D341Med (cell line): ENCODE measurements at places on chromosomes 13 and 19.

GRCh38 chr13:27920677-27921420 lies 1.0 kb downstream of the PDX1 start:
- peak; percentile 42 for DNase-seq

GRCh38 chr13:111483621-111483987 lies 163.2 kb downstream of the TEX29 start:
- DNase-seq, result no peak

- DNase-seq, result no peak
Measured at GRCh38 chr19:10717054-10717355, 874 bp upstream of the DNM2 start.

DNA sequence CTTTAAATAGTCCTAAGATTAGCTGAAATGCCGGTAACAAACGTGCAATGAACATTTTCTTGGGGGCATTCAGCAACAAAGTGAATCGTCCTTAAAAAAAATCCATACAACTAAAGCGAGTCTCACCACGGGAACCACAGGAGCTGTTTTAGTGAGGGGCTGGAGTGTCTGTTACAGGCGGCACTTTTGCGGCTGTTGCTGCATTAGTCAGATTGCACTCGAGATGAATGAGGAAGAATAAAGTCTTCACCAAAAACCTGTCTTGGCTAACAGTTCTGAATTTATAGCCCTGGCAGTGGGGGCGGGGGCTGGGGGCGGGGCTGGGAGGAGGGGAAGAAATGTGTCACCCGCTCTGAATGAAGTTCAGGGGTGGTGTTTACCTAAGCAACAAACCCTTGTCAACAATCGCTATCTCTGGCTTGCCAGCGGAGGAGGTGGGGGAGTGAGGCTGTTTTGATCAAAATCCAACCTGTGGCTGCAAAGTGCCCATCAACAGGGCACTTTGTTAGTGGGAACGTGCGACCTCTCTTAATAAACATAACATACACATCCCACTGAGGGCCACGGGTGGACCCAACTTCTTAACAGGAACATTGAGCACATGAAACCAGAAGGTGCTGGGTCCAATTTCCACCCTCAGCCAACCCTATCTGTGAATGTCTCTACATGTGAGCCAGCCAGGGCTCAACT lies 44.5 kb downstream of the RFX2 start:
- no peak for DNase-seq

GRCh38 chr13:44432650-44433049 lies 59.0 kb downstream of the SERP2 start:
- no peak for DNase-seq

GRCh38 chr19:55132453-55133129 lies 15.2 kb upstream of the PPP1R12C start:
- DNase-seq, result peak; percentile 63

DNA sequence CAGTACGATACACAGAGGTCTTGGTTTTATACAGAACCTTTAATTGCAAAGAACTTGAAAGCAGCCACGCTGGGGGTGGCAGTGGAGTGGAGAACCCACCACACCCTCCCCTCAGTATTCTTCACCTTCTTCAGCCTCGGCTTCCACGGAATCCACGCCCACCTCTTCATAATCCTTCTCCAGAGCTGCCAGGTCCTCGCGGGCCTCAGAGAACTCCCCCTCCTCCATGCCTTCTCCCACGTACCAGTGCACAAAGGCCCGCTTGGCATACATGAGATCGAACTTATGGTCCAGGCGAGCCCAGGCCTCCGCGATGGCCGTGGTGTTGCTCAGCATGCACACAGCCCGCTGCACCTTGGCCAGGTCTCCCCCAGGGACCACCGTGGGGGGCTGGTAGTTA lies 7.9 kb downstream of the TUBA3C start:
- DNase-seq, result no peak
